ENCODE measurements at places on chromosomes 11 and 22.

DNA sequence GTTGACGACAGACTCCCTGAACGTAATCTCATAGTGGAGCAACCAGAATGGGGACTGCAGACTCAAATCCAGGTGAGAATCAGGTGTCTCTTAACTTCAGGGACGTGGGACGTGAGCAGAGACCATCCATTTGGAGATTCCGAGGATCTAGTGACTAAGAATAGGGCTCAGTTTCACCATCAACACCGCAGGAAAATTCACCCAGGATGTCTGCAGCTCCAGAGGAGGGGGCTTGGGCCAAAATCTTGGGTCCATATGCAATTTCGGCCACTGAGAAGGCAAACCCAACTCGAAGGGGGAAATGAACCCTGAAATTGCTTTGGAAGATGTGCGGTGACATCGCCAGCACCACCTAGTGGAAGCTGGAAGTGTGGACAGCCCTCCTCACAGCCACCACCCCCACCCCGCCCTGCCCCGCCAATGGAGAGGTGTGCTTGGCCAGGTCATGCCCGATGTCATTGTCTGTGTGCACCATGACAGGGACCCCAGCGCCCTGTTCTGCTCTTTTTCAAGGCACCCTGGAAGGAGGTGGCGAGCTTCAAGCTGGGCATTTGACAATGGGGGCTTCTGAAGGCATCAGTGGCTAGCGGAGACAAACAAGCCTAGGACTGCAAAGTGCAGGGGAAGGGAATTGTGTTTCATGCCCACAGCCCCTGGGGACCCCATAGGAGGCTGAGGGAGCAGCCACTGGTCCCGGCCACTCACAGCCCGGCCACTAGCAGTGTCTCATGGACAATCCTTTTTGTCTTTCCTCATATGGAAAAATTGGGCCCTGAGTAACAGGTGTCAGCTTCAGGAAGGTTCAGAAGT lies 24.8 kb downstream of the APOL1 start:
- DNase-seq = peak; percentile 66

- DNase-seq = no peak
Observed at GRCh38 chr11:3126207-3126865, 38.8 kb downstream of the OSBPL5 start.

GRCh38 chr11:94731880-94732601 lies 36.1 kb upstream of the AMOTL1 start:
- DNase-seq = no peak

GRCh38 chr11:95605271-95605940 lies 184.2 kb downstream of the FAM76B start:
- DNase-seq = no peak

GRCh38 chr11:37184326-37184725 lies 586.3 kb upstream of the RAG2 start:
- no peak for DNase-seq

DNA sequence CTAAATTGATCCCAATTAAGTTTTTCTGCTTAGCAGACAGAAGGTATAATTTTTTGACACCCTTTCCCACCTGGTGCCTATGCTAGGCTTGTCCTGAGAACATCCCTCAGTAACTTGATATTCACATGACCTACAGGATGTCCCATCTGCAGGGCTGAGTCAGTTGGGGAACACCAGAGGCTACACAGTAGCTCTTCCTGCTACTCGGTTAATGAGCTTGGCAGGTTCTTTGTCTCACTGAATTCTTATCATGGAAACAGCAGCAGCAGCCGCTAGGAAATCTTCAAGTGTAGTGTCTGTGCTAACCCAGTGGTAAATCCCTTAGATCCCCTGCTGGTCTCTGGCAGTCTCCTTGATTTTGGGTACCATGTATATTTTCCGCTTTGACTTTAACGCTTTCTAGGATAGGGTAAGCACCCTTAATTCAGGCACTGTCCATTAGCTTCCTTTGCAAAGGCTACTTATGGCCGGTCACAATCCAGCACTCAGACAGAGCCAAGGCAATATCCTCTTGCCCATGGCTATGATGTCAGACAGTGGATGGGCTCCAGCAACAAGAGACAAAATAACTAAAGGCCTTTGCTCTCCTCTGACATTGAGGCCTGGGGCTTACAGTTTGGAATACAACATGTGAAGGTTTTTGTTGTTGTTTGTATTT lies 8.5 kb downstream of the MRPL16 start:
- DNase-seq = no peak

DNA sequence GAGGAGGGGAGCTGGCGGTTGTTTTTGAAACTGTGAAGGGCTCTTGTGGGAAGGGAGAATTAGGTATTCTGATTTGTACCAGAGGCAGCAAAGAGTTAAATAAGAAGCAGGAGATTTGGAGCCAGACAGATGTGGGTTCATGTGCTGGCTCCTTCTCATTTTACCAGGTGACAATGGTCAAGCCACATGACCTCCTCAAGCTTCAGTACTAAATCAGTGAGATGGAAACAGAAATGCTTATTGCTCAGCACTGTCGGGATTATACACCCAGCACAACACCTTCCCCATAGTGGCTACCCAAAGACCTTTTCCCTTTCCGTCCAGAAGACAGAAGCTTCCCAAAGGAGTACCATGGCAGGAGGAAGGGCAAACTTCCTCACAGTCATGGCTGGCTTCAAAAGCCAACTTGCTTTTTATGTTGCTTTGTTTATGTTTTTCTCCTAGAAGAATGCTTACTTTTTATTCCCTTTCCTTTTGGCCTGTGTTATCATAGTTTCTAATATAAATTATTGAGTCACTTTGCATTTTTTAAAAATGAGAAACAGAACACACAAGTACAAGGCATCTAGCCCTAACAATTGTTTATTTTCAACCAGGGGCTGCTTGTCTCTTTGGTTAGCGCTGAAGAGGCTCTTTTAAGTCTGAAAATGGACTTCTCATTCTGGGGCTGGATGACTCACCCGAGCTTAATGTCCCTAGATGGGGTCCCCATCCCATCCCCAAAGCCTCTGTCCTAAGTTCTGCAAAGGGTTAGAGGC lies 181.5 kb upstream of the ZBED5 start:
- no peak for DNase-seq

GRCh38 chr22:35947794-35948425 lies 80.7 kb downstream of the RBFOX2 start:
- no peak for DNase-seq

- no peak for DNase-seq
Observed at GRCh38 chr11:71543866-71544265, 4.4 kb upstream of the KRTAP5-9 start.

GRCh38 chr11:16158426-16158994 lies 197.8 kb downstream of the SOX6 start:
- no peak for DNase-seq

DNA sequence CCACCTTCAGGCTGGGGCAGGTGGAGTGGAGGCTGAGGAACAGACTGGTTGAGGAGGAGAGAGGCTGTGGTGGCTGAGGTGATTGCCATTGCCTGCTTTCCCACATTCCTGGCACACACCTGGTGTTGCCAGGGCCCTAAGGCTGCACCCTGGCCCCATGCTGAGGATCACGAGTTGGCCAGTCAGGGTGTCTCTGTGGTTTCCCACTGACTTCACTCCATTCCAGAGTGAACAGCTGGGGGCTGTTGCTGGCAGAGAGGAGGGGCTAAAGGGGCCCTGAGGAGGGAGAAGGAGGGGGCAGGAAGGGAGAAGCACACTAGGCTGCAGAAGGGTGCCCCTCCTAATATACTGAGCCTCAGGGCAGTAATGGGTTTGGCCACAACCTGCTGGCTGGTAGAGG lies 1.8 kb downstream of the TMEM86A start:
- DNase-seq = no peak

All from stimulated activated CD4-positive, alpha-beta T cell treated with anti-CD3 and anti-CD28 coated beads, Interleukin-2, amount 100 ng/mL, for 48 hours (primary cell).